ENCODE measurements at places on chromosomes 1 and 21.

- H3K36me3 ChIP-seq: no peaks in the 10 kb centered on the region
- no peak overlapping the region for H3K4me3 ChIP-seq
These were observed 157.6 kb upstream of the SOD1 start for GRCh38 chr21:31501926-31502325.

DNA sequence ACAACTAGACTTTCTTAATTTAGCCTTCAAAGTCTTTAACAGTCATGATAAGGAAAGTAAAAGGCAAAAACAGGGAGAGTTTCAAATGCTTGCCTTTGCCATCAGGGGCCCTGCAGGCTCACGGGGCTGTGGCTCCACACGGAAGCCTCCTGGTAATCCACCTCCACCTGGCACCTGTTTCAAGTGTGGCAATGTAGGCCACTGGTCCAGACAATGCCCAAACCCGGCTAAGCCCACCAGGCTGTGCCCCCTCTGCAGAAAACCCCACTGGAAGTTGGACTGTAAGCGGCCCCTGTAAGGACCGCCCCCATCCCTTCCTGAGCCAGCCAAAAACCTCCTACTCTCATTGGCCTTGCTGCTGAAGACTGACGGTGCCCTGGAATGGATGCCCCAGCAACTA is 32.5 kb downstream of the VN1R5 start:
- no peaks in the 10 kb centered on the region for H3K4me1 ChIP-seq
- H3K36me3 ChIP-seq: no peaks in the 10 kb centered on the region
- H3K27me3 ChIP-seq: no peaks in the 10 kb centered on the region
- H3K27ac ChIP-seq: no peak overlapping the region

GRCh38 chr1:161133220-161133740 is 813 bp upstream of the DEDD start:
- H3K27me3 ChIP-seq: no peaks in the 10 kb centered on the region
- DNase-seq: no peak
- peak overlapping the region; percentile 88 for H3K4me3 ChIP-seq
- peak overlapping the region; percentile 52 for H3K27ac ChIP-seq

- DNase-seq: no peak
- H3K4me1 ChIP-seq: peaks cover 47% of the 10 kb centered on the region
- no peaks in the 10 kb centered on the region for H3K27me3 ChIP-seq
- no peak overlapping the region for H3K27ac ChIP-seq
- H3K36me3 ChIP-seq: no peaks in the 10 kb centered on the region
- no peak overlapping the region for H3K4me3 ChIP-seq
These were observed 65.7 kb downstream of the LRRC8C start for GRCh38 chr1:89698624-89699023.

DNA sequence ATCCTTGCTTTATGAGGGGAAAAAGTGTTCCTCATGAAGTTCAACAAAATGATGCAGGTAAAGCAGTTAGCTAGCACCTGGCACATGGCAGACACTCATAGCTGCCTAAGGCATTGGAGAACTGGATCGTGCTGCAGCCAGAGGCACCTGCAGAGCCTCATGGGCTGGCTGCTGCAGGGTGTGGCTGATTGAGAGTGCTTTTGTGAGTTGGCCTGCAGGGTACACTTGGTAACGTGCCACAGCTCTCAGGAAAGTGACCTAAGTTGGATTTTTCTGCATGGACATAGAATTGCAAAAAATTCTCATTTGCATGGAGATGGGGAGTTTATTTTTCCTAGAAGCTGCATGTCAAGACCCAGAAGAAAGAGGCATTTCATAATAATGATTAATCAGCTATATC is 31.6 kb upstream of the IL20 start:
- no peaks in the 10 kb centered on the region for H3K36me3 ChIP-seq
- peak; percentile 55 for DNase-seq
- no peak overlapping the region for H3K4me3 ChIP-seq
- peaks cover 55% of the 10 kb centered on the region for H3K4me1 ChIP-seq

GRCh38 chr1:89407360-89407759 is 43.5 kb downstream of the GBP6 start:
- no peaks in the 10 kb centered on the region for H3K27me3 ChIP-seq
- peak; percentile 54 for DNase-seq
- H3K27ac ChIP-seq: no peak overlapping the region
- H3K4me3 ChIP-seq: peak overlapping the region; percentile 22
- H3K4me1 ChIP-seq: no peaks in the 10 kb centered on the region

- no peaks in the 10 kb centered on the region for H3K36me3 ChIP-seq
- no peak overlapping the region for H3K4me3 ChIP-seq
- H3K4me1 ChIP-seq: no peaks in the 10 kb centered on the region
- H3K27me3 ChIP-seq: no peaks in the 10 kb centered on the region
- DNase-seq: no peak
- H3K27ac ChIP-seq: no peak overlapping the region
These were observed 21.9 kb downstream of the HEYL start for GRCh38 chr1:39617488-39618049.

DNA sequence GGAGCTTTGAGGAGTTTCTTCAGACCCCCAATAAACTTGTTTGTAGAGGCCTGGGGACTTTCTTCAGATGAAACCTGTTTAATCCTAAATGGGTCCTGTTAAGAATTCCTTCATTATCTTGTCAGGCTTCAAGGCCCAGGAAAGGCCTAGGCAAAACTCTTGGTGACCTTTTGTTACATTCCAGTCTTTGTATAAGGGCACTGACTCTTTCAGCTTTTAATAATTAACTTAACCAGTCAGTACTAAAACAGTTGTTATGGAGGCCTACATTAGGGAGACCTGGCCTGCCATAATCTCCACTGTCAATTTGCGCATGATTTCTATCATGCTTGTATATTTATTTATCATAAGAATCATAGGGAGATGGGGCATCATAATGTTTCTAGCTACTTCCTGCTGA is 110.2 kb downstream of the FCRL5 start:
- no peaks in the 10 kb centered on the region for H3K36me3 ChIP-seq
- H3K4me3 ChIP-seq: no peak overlapping the region
- H3K4me1 ChIP-seq: no peaks in the 10 kb centered on the region
- no peaks in the 10 kb centered on the region for H3K27me3 ChIP-seq
- no peak overlapping the region for H3K27ac ChIP-seq
- no peak for DNase-seq

DNA sequence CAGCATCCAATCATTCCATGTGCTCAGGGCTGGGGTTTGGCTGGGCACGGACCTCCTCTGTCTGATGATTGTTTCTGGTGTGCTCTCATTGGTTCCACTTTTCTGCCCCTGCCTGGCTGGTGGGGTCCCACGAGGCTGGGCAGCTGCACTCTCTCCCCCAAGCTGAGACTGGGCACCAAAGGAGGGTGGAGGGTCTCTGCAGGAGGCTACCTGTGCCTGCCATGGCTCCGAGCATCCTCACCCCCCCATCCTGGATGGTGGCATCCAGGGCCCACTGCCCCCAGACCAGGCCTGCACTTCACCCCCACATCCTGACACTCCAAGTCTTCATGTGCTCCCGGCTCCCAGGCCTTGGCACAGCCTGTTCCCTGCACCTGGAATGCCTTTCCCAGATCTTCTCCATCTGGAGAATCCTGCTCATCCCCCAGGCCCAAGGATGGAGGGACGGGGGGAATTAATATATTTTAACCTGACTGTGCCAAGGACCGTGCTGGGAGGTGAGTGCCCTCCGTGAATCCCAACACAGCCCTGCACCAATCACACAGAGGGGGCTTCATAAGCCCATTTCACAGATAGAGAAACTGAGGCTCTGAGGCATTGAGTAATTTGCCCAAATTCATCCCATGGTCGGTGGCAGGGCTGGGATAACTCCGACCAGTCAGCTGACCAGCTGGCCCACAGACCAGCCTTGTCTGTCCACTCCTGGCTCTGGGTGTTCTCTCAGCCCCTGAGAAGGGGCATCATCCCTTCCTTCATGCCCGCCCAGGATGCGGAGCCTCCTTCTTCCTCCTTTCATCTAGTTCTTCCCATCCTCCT is 403.4 kb downstream of the MATN1 start:
- H3K4me3 ChIP-seq: no peak overlapping the region
- H3K27ac ChIP-seq: no peak overlapping the region
- DNase-seq: no peak
- H3K27me3 ChIP-seq: peaks cover 95% of the 10 kb centered on the region
- no peaks in the 10 kb centered on the region for H3K36me3 ChIP-seq

- DNase-seq: no peak
- no peaks in the 10 kb centered on the region for H3K36me3 ChIP-seq
- H3K4me3 ChIP-seq: no peak overlapping the region
- H3K27ac ChIP-seq: no peak overlapping the region
- H3K4me1 ChIP-seq: no peaks in the 10 kb centered on the region
These were observed 190.5 kb downstream of the GABPA start for GRCh38 chr21:25925064-25925800.

GRCh38 chr1:78624035-78624434 is 3.8 kb downstream of the IFI44L start:
- no peak overlapping the region for H3K4me3 ChIP-seq
- DNase-seq: no peak
- peaks cover 14% of the 10 kb centered on the region for H3K4me1 ChIP-seq
- H3K27me3 ChIP-seq: peaks cover 56% of the 10 kb centered on the region

DNA sequence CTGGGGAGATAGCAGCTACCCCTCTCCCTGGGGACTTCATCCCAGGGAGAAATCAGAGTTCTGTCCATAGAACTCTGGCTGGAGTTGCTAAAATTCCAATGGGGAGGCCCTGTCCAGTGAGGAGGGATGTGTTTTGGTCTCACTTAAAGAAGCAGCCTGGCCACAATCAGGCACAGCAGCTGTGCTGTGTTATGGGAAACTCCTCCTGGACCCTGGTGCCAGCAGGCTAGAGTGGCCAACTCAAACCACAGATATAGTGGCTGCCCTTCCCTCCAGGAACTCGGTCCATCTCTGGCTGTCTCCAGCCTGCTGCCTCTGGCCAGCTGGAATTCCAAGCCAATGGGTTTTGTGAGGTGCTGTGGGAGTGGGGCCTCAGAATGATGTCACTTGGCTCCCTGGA is 37.4 kb upstream of the SAMD11 start:
- H3K27me3 ChIP-seq: peaks cover 73% of the 10 kb centered on the region
- H3K4me3 ChIP-seq: no peak overlapping the region
- DNase-seq: no peak
- no peaks in the 10 kb centered on the region for H3K4me1 ChIP-seq
- H3K27ac ChIP-seq: no peak overlapping the region
- H3K36me3 ChIP-seq: no peaks in the 10 kb centered on the region

DNA sequence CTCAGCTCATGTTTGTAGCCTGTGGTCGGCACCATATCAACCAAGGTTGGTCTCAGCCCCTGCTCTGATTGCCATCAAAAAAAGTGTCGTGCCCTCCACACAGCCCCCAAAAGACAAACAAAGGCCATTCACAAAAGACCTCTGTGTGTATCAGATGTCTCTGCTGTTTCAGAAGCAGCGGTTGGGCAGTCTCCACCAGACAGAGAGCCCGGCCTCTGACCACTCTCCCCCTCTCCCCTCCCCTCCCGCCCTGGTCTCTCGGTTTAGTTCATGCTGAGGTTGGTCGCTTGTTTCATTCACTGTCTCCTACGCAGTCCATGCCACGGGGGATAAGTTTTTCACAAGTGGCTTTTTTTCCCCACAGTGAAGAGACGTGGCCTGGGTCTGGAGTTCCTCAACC is 27.1 kb downstream of the ACTA1 start:
- DNase-seq: no peak
- no peaks in the 10 kb centered on the region for H3K27me3 ChIP-seq
- no peaks in the 10 kb centered on the region for H3K36me3 ChIP-seq
- H3K27ac ChIP-seq: no peak overlapping the region

GRCh38 chr1:18109756-18110597 is 2.4 kb downstream of the IGSF21 start:
- no peak for DNase-seq
- no peaks in the 10 kb centered on the region for H3K4me1 ChIP-seq
- H3K27ac ChIP-seq: no peak overlapping the region
- H3K4me3 ChIP-seq: no peak overlapping the region
- no peaks in the 10 kb centered on the region for H3K36me3 ChIP-seq

DNA sequence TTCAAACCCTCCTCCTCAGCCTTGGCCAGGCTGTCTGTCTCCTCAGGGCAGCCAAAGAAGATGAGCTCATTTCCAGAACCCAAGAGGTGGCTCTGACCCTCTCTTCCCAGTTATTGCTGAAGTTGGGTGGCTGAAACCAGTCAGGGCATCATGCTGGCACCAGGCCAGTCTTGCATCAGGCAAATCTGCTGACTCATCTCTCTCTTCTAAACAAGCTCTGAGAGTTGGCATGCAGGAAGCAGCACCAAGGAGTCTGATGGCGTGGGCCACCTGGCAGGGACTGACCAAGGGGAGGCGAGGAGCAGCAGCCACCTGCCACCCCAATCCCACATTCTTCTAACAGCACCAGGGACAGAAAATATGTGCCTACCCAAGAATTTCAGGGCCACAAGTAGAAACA is 104.8 kb upstream of the ATP1A1 start:
- no peak overlapping the region for H3K4me3 ChIP-seq
- H3K27me3 ChIP-seq: no peaks in the 10 kb centered on the region
- H3K36me3 ChIP-seq: no peaks in the 10 kb centered on the region
- peaks cover 14% of the 10 kb centered on the region for H3K4me1 ChIP-seq
- no peak overlapping the region for H3K27ac ChIP-seq

DNA sequence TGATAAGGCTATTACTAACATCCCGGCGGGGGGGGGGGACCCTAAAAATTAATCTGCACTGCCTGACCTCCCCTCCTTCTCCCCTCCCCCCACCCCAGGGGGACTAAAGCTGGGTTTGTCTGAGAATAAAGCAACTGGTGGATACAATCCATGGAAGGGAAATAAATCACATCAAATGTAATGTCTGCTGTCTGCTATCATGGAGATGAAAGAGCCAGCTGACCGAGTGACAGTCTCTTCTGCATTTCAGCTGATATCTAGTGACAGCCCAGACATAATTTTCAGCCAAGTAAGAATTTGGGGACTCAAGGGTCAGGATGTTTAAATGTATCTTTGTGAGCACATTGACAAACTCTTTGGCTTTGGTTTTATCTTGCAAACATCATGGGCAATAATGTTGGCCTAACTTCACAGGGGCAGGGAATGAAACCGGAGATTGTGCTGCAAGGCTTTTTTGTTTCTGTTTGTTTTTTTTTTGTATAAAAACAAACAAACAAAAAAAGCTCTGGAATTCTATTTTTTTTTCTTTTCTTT is 44.7 kb downstream of the HTR6 start:
- no peak overlapping the region for H3K4me3 ChIP-seq
- no peak for DNase-seq
- H3K27ac ChIP-seq: no peak overlapping the region
- no peaks in the 10 kb centered on the region for H3K4me1 ChIP-seq
- no peaks in the 10 kb centered on the region for H3K36me3 ChIP-seq

- peaks cover 8% of the 10 kb centered on the region for H3K4me1 ChIP-seq
- DNase-seq: no peak
- H3K27me3 ChIP-seq: no peaks in the 10 kb centered on the region
- peak overlapping the region; percentile 29 for H3K4me3 ChIP-seq
- H3K27ac ChIP-seq: peak overlapping the region; percentile 56
- no peaks in the 10 kb centered on the region for H3K36me3 ChIP-seq
These were observed 30.7 kb upstream of the CD34 start for GRCh38 chr1:207941665-207942064.

GRCh38 chr1:210412240-210412639 is 83.5 kb downstream of the HHAT start:
- no peaks in the 10 kb centered on the region for H3K27me3 ChIP-seq
- H3K4me3 ChIP-seq: no peak overlapping the region
- no peaks in the 10 kb centered on the region for H3K4me1 ChIP-seq

Data from MM.1S (cell line).